MCF 10A (cell line): ENCODE measurements at places on chromosomes 7 and 10.

DNA sequence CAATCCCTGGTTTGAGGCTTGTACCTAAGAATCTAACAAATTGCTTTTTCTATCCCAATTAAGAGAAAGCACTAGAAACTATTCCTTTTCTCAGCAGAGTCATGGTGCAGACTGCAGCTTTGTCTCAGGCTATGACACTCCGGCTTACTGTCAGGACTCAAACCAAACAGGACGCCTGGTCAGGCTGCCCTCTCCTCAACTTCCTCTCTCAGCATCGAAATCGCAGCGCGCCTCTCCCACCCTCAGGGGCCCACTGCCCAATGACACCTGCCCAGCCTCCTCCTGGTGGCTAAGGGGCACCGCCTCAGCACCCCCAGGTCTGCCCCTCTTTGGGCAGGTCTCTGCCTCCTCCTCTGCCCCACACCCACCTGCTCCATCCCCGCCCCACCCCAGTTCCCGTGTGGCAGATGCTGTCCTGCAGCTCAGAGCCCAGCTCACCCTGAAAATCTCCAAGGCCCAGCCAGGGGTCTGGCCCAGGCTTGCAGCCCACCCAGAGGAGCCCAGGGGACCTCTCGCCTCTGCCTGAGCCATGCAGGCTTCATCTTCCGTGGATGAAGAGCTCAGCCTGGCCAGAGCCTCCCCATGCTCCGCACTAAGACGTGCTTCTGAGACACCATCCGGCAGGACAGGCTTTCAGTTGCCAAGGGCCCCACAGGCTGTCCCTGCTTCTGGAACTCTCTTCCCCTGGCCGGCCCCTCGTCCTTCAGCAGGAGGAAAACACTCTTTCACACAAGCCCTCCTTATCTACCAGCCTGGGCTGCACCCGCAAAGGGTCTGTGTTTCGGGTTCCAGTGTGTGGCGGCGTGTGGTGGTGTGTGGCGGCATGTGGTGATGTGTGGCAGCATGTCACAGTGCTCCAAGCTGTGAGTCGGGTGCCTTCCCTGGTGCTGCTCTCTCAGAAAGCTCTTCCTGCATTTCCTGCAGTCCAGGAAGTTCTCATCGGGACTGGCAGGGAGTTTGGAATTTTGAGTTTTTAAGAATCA is 16.4 kb upstream of the PTPRN2 start:
- no peak for DNase-seq

- DNase-seq = no peak
Observed at GRCh38 chr10:22250897-22251660, 33.3 kb upstream of the EBLN1 start.

DNA sequence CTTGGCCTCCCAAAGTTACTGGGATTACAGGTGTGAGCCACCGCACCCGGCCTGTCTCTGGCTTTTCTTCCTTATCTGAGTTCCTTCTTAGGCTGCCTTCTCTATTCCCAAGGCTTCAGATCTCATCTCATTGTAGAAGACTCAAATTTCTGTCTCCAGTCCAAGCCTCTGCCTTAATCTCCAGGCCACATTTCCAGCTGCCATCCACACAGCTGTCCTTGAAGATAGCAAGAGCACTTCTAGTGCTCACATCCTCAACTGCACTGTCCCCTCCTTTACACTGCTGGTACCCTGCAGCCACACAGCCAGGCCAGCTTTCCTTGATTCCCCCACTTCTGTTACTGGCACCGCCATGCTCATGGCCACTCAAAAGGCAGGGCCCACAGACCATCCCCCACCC is 35.6 kb downstream of the POLL start:
- DNase-seq = no peak

DNA sequence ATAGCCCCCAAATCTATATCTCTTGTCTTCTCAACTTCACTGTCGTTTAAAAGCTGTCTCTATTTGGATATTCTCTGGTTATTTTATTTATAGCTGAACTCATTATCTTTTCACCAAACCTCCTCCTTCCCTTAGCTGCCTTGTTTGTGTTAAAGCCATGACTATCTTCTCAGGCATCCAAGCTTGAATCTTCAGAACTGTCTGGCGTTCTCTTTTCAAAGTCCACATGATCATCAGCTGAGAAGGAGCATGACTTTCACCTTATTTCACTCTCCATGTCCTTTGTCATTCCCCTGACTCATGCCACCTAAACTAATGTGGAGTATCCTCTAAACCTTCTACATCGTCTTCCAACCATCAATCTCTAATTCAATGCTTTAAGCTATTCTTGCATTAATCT is 5.7 kb upstream of the GLCCI1 start:
- no peak for DNase-seq

DNA sequence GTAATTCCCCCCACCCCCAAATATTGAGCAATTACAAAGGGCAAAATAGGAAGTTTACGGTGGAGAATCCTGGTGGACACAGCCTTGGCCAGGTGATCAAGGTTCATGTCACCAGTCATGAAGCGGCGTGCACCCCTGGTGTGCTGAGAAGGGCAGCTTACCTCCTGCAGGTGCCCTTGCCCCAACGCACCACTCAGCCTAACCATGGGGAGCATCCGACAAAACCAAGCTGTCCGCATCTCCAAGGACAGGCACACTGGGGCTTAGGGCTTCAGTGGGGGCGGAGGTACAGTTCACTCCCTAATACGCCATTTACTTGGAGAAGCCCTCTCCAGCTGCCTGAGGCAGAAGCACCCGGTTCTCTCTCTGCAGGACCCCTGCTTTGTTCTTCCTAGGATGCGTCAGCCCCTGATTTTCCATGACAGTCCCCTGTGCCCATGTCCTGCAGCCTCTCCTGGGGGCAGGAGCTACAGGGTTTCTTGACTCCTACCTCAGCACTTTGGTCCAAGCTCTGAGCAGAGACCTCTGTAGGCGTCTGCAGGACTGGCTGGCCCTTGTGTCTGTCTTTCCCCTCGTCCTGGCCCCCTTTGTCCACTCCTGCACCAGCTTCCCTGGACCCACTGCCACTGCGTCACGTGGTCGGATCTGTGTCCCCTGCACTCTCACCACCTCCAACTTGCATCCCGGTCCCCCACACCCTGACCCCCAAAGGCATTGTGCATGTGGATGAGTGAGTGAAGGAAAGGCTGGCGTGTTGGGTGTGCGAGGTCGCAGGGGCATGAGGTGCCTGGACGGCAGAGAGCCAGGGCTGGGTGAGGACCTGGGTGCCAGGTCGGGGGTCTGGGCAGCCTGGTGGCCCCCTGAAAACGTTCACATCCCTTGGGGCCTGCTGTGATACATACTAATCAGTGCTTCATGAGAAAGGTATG is 113.7 kb downstream of the LHPP start:
- DNase-seq = no peak
